A549 treated with DMSO at 1 μM for 4 hours (cell line): ENCODE measurements at places on chromosomes 5 and 9. TPM values are rescaled to one million over a fixed set of nuclear protein-coding genes. Genes with fewer than 3 reads are reported as not detected.

The TICAM2 gene
- total RNA-seq, result 0.84 to 1.4 TPM (median 1.0 TPM) in 5 replicates

The OR1Q1 gene
- not detected in 5 replicates for total RNA-seq

The EGFLAM gene
- 0.06 to 0.18 TPM (median 0.08 TPM) in 3 of 5 replicates, not detected in the others for total RNA-seq

The CCNO gene
- 7.1 to 8.7 TPM (median 8.6 TPM) in 5 replicates for total RNA-seq

The ENTR1 gene
- 65.0 to 82.7 TPM (median 79.3 TPM) in 5 replicates for total RNA-seq

The PGM5 gene
- total RNA-seq, result not detected in 5 replicates

The ACTBL2 gene
- total RNA-seq, result 0.02 to 0.09 TPM (median 0.06 TPM) in 5 replicates

The RPL37 gene
- 2,575 to 3,163 TPM (median 2,618 TPM) in 5 replicates for total RNA-seq

The CDKN2B-AS1 gene
- total RNA-seq, result not detected in 5 replicates

The WDR36 gene
- 15.5 to 22.0 TPM (median 19.4 TPM) in 5 replicates for total RNA-seq

The C5orf58 gene
- not detected in 5 replicates for total RNA-seq

The DCP2 gene
- total RNA-seq, result 10.3 to 13.8 TPM (median 13.2 TPM) in 5 replicates

The AGXT2 gene
- total RNA-seq, result not detected in 5 replicates

The PHF24 gene
- 0.07 to 0.18 TPM (median 0.17 TPM) in 5 replicates for total RNA-seq

The SPTAN1 gene
- 130 to 158 TPM (median 152 TPM) in 5 replicates for total RNA-seq

The SPINK4 gene
- total RNA-seq, result 0.40 TPM in 1 of 5 replicates, not detected in the others

The CDX1 gene
- total RNA-seq, result not detected in 5 replicates

The SLC1A1 gene
- total RNA-seq, result 1.2 to 1.9 TPM (median 1.8 TPM) in 5 replicates

The DAB2 gene
- total RNA-seq, result 11.3 to 15.6 TPM (median 13.6 TPM) in 5 replicates

The ZNF879 gene
- total RNA-seq, result 0.39 to 0.85 TPM (median 0.62 TPM) in 5 replicates

The DNAH5 gene
- 0.93 to 1.3 TPM (median 1.0 TPM) in 5 replicates for total RNA-seq

The HRCT1 gene
- total RNA-seq, result 0.11 to 0.17 TPM (median 0.14 TPM) in 3 of 5 replicates, not detected in the others

The UBE2B gene
- 54.4 to 83.0 TPM (median 73.8 TPM) in 5 replicates for total RNA-seq

The FXN gene
- total RNA-seq, result 22.9 to 30.5 TPM (median 28.6 TPM) in 5 replicates

The NMUR2 gene
- total RNA-seq, result 0.05 to 0.10 TPM (median 0.06 TPM) in 5 replicates

The C9 gene
- total RNA-seq, result not detected in 5 replicates

The PCDHB10 gene
- 0.04 to 0.06 TPM (median 0.05 TPM) in 3 of 5 replicates, not detected in the others for total RNA-seq

The GRM6 gene
- not detected in 5 replicates for total RNA-seq

The SPATA31C1 gene
- not detected in 5 replicates for total RNA-seq

The ORM2 gene
- not detected in 5 replicates for total RNA-seq

The FRMPD1 gene
- total RNA-seq, result 0.02 to 0.04 TPM (median 0.03 TPM) in 4 of 5 replicates, not detected in the other

The NME5 gene
- not detected in 5 replicates for total RNA-seq

The IFNB1 gene
- total RNA-seq, result not detected in 5 replicates

The CCNI2 gene
- 0.06 to 0.56 TPM (median 0.15 TPM) in 4 of 5 replicates, not detected in the other for total RNA-seq

The KIAA0825 gene
- total RNA-seq, result 0.30 to 0.44 TPM (median 0.39 TPM) in 5 replicates

The PSD2 gene
- 0.02 to 0.05 TPM (median 0.04 TPM) in 5 replicates for total RNA-seq

The LURAP1L gene
- total RNA-seq, result 12.5 to 13.9 TPM (median 12.6 TPM) in 5 replicates

The TAS2R1 gene
- total RNA-seq, result not detected in 5 replicates

The CBY3 gene
- not detected in 5 replicates for total RNA-seq

The ZNF354B gene
- 4.9 to 6.6 TPM (median 5.1 TPM) in 5 replicates for total RNA-seq
